ENCODE measurements at places on chromosomes 2 and 18.

DNA sequence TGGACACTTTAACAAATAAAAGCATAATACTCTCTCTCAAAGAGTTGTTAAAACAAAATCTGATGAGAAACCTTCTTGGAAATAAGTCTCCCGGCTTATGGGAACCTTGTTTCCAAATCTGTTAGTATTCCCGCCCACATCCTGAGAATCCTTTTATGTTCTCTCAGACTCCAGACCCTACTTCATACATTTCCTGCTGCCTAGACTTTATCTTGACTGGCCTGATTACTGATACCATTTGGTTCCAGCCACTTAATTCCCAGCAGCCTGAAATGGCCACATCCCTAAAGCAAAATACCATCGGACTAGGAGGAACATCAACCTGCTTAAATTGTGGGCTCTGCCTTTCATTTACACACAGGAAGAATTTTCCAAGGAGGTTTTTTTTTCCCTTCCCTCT is 79.1 kb upstream of the CYP1B1 start:
- DNase-seq, result no peak

GRCh38 chr2:189595417-189595816 is 14.8 kb upstream of the SLC40A1 start:
- DNase-seq, result no peak

DNA sequence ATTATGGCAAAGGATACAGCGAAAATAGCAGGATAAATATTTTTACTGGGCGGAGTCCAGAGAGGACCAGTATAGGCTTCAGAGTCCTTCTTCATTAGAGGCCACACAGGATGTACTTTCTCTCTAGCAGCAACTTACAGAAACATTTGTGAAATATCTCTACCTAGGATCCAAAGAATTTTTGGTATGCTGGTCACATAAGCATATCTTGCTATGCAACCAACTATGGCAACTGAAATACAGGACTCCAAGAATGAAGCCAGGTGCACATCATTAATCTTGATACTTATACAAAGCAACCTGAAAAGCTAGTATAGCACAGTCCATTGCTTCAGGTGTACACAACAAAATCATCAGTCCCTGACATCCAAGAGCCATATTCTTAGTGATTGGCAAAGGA is 59.1 kb upstream of the NABP1 start:
- no peak for DNase-seq

DNA sequence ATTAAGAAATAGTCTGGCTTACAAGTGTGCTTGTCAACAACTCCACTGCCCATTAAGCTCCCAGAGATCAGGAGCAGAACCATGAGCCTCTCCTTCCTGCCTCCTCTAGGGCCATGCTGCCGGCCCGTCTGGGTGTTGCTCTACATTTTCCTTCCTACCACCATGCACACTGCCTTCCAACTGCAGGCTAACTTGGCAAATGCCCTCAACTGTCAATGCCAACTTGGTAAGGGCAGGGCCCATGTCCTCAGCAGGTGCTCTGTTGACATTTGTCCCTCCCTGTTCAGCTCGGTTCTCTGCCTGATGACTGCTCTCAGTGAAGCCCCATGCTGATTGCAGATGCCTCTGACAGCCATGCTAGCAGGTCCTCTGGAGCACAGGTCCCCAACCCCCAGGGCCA is 345.2 kb downstream of the ALK start:
- no peak for DNase-seq

DNA sequence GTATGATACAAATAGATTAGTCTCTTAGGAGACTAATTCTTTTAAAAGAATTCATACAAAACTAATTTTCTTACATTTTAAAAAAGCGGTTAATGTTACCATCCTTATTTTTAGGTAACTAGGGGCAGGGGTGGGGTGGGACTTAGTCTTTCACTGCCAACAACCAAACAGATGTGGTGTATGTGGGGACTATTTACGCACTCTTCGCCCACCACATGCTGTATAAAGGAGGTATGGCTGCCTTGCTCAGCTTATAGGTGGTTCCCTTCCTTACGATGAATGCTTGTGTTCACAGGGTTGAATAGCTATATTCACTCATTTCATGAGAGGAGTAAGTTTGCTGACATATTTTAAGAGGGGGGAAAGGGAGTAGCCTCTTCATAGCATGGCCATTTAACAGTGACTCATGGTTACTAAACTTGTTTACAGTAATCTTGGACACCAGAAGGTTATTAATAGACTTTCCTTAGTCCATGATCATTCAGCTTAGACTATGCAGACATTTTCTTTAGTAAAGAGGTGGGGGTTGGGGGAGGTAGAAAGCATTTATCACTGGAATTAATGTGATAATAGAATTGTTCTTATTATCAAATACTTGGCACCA is 61.8 kb downstream of the CAB39 start:
- no peak for DNase-seq

GRCh38 chr18:58253871-58254270 is 209.8 kb downstream of the NEDD4L start:
- DNase-seq, result no peak

DNA sequence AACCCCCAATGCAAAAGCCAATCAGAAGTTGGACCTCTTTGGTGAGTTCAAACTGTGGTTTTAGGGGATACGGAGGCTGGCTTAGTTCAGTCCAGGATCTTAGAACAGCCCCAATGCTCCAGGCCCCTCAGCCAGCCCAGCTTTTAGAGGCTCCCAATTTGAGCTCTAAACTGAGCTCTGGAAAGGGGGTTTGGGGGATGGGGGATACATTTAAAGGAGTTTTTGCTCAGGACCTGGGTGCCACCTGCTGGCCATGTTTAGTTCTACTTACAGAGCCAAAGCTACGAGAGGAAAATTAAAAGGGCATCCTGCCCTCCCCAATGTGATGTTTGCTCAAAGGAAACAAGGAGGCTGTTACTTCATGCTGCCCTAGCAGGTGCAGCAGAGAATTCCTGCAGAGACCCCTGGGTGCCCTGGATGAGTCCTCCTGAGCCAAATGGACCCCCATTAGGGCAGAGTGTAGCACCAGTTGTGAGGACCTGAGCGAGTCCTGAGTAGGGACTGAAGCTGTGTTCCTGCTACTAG is 15.9 kb upstream of the TMEM214 start:
- DNase-seq, result no peak

DNA sequence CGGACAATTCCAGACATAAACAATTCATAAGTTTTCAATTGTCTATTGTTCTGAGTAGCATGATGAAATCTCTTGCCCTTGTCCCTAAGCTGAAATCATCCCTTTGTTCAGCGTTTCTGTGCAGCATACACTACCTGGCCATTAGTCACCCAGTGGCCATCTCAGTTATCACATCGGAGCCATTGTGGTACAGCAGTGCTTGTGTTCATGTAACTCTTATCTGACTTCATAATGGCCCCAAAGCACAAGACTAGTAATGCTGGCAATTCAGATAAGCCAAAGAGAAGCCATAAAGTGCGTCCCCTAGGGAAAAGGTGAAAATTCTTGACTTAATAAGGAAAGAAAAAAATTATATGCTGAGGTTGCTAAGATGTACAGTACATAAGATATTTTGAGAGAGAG is 127.2 kb downstream of the FHOD3 start:
- DNase-seq, result no peak

DNA sequence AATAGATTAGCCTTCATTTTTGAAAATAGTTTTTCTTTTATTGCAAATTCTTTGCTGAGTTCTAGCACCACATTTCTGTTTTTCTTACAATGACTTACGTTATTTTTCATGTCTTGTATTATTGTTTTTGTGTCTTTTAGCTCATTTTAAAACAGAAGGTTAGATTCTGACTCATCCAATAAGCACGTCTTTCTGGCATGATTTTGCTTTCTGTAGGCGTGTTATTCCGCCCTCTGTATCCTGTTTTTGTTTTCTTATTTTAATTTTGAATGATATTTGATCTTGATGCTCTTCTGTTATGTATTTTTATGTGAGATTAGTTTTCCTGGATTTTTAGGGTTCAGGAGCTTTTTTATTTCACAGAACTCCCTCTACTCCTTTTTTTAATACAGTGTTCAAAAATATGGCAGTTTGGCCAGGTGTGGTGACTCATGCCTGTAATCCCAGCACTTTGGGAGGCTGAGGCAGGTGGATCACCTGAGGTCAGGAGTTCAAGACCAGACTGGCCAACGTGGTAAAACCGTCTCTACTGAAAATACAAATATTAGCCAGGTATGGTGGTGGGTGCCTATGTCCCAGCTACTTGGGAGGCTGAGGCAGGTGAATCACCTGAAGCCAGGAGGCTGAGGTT is 145.0 kb downstream of the CLIP4 start:
- DNase-seq, result no peak

DNA sequence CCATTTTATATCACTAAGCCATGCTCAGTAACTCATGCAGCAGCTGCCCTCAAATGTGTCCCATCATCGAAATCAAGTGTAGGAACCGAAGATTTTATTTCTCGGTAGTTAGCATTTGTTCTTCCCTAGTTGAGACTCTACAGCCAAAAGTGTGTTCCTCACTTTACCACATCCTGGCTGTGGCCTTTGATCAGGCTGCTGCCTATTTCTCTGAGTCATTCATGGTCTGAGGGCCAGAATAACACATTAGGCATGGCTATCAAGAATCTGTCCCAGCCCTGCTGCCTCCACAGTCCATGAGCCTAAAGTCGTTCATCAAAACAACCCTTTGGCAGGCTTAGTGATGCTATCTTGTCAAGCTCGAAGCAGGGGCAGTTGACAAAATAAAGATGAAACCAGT is 300.1 kb downstream of the TDRD15 start:
- DNase-seq, result no peak

- no peak for DNase-seq
Observed at GRCh38 chr18:12307701-12308385, at the start of gene TUBB6. Gene TUBB6, plus strand, starts transcription at chr18:12308241. Its CDS starts 52 bp downstream, at chr18:12308293.

- DNase-seq, result no peak
Observed at GRCh38 chr2:12923907-12924610, 207.3 kb downstream of the TRIB2 start.

DNA sequence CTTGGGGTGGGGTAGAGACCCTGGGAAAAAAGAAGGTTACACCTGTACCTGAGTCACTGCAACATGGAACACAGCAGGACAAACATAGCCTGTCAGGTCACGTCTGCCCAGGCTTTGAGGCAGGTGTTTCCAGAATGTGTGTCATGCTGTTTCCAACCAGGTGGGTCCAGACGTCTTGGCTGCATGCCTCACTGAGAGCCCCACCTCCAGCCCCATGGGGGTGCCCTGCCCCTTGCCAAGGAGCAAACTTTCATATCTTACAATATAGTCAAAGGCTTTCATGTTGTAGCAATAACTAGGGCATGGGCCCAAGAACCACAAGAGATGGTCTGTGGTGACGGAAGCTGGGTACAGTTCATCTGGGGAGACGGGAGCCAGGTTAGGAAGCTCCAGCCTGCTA is 499.7 kb downstream of the BCL11A start:
- no peak for DNase-seq

DNA sequence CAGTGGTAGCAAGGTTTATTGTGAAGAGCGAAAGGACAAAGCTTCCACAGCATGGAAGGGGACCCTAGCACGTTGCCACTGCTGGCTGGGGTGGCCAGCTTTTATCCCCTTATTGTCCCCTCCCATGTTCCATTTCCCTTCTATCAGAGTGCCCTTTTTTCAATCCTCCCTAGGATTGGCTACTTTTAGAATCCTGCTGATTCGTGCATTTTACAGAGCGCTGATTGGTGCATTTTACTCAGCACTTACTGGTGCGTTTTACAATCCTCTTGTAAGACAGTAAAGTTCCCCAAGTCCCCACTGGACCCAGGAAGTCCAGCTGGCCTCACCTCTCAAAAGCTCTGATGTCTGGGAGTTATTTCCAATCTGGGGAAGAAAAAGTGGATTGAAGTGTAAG is 90.1 kb downstream of the CD8B2 start:
- DNase-seq, result no peak

- no peak for DNase-seq
Observed at GRCh38 chr18:38843291-38843690, 1277.7 kb upstream of the CELF4 start.

GRCh38 chr2:226738191-226738820 is 61.3 kb downstream of the IRS1 start:
- no peak for DNase-seq

- DNase-seq, result no peak
Observed at GRCh38 chr2:32523686-32524085, 104.2 kb upstream of the TTC27 start.

DNA sequence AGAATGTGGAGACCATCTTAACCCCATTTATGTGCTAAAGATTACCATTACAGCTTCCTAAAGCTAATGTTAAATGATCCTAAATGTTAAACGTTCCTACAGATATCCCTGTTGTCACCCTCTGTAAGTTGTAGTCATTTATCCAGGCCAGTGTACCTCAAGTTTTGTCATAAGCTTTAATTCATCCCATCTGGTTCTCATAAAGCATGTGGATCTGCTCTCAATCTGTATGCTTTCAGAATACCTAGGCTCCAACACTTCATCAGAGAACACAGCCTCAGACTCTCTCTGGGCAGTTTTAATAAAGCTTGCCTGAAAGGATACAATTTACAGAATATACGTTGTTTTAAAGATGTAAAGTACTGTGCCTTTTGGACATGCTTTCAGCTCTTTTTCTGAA is 4.2 kb upstream of the CCDC178 start:
- DNase-seq, result no peak

DNA sequence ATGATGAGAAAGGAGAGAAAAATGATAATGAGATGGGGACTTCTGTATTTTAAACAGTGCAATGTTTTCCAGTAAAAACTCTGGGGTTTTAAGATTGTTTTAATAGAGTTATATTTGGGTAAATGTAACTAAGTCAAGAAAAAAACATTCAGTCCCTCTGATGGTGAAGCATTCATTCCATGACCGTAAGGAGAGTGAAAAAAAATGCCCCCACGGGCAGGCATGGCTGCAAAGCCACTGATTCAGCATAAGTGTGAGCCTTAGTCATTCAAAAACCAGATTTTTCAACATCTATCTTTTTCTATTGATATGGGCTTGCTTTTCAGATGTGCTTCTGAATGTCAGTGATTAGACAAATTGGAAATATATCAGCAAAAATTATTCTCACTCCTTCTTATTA is 957.8 kb downstream of the SLC4A3 start:
- no peak for DNase-seq

DNA sequence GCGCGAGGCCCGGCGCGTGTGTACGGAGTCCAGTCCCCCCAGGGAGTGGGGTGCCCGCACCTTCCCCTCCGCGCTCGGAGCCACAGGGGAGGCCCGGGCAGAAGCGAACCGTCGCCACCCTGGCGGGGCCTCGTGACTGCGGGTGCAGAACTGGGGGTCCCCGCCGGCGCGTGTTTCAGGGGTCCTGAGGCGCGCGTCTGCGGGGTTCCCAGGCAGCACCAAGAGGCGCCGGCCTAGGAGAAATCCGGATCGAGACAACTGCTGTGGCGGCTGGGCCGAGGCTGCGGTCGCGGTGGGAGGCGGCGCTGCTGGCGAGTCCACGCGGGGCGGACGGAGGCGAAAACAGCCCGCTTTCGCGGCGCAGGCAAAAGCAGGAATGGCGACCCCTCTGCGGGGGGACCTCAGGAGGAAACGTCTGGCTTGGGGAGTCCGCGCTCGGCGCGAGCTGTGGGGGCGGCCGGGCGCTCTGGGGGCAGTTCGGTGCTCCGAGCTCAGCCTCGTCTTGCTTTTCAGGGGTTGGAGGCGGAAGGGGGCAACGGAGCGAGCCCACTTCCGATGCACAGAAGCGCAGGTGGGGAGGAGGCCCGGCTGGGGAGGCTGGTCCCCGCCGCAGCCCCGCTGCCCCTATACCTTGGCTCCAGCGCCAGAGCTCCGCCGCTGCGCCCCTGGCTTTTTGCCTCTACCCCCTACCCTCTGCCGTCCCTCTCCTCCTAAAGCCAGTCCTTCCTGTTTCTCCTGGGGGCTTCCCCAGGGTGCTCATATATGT is 81.5 kb upstream of the LDLRAD4 start:
- no peak for DNase-seq

GRCh38 chr2:45993476-45993991 is 303.7 kb upstream of the EPAS1 start:
- DNase-seq, result no peak
